Myometrial cell (primary cell): ENCODE measurements at places on chromosomes 6 and 20. TPM values are rescaled to one million over a fixed set of nuclear protein-coding genes. Genes with fewer than 3 reads are reported as not detected.

TBX18 gene
- total RNA-seq, result 6.3 and 18.4 TPM in 2 replicates

LGSN gene
- total RNA-seq, result not detected in 2 replicates

ACSS1 gene
- total RNA-seq, result 5.2 and 7.1 TPM in 2 replicates

ADGRF5 gene
- total RNA-seq, result not detected in 2 replicates

PKIB gene
- under 0.01 and 0.71 TPM in 2 replicates for total RNA-seq

KLC4 gene
- 10.3 and 21.6 TPM in 2 replicates for total RNA-seq

RSPO3 gene
- not detected in 2 replicates for total RNA-seq

PSMG4 gene
- 12.9 and 28.8 TPM in 2 replicates for total RNA-seq

C6orf132 gene
- 3.0 and 6.9 TPM in 2 replicates for total RNA-seq

CDH26 gene
- under 0.01 TPM in 1 of 2 replicates, not detected in the other for total RNA-seq

PAK5 gene
- total RNA-seq, result not detected in 2 replicates

FAXC gene
- 1.9 and 8.6 TPM in 2 replicates for total RNA-seq

DHX16 gene
- 27.4 and 34.2 TPM in 2 replicates for total RNA-seq

CD40 gene
- 6.7 and 11.8 TPM in 2 replicates for total RNA-seq

MDFI gene
- total RNA-seq, result 0.86 TPM in 1 of 2 replicates, not detected in the other

IMPG1 gene
- total RNA-seq, result not detected in 2 replicates

RBBP8NL gene
- total RNA-seq, result not detected in 2 replicates

RSPH4A gene
- under 0.01 TPM in 1 of 2 replicates, not detected in the other for total RNA-seq

FAM210B gene
- total RNA-seq, result 32.1 and 36.6 TPM in 2 replicates

SNX21 gene
- 69.8 and 73.5 TPM in 2 replicates for total RNA-seq

ABHD16B gene
- not detected in 2 replicates for total RNA-seq

STX11 gene
- under 0.01 and 0.71 TPM in 2 replicates for total RNA-seq

ULBP2 gene
- 8.1 and 10.6 TPM in 2 replicates for total RNA-seq

CST4 gene
- not detected in 2 replicates for total RNA-seq

PRPH2 gene
- 2.0 and 2.7 TPM in 2 replicates for total RNA-seq

TMEM217 gene
- 1.4 and 2.0 TPM in 2 replicates for total RNA-seq

TCP11 gene
- 2.3 and 2.6 TPM in 2 replicates for total RNA-seq

TRIM31 gene
- total RNA-seq, result not detected in 2 replicates

ARFGAP1 gene
- total RNA-seq, result 108 and 118 TPM in 2 replicates

MAP7 gene
- total RNA-seq, result 0.18 and 0.29 TPM in 2 replicates

FAM110A gene
- total RNA-seq, result 11.2 and 11.3 TPM in 2 replicates

ZNF318 gene
- total RNA-seq, result 6.6 and 7.5 TPM in 2 replicates

TP53INP2 gene
- 4.6 and 5.7 TPM in 2 replicates for total RNA-seq
